ENCODE measurements at places on chromosomes 7 and 10.

- no peak for DNase-seq
Observed at GRCh38 chr10:101223274-101224059, 5.8 kb downstream of the LBX1 start.

- DNase-seq: no peak
Observed at GRCh38 chr7:421136-421991, 98.3 kb downstream of the PDGFA start.

- no peak for DNase-seq
Observed at GRCh38 chr7:36408589-36408988, 18.9 kb downstream of the ANLN start.

- no peak for DNase-seq
Observed at GRCh38 chr10:121231079-121231478, 367.2 kb downstream of the FGFR2 start.

DNA sequence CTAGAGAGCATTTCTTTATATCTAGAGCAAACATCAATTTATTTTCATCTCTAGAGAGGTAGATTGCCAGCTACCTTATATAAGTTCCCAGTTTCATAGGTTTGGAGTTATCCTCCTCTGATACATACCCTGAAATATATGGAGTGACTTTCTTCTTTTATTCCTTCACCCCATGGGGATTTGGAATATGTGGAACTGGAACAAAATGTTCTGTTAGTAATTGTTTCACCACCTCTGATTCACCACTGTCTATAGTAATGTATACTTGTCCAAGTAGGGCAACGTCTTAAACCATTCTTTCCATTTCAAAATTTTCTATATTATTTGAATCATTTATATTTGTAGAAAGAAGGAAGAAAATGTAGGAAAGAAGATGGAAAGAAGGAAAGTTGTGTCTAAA is 511.2 kb upstream of the KCND2 start:
- no peak for DNase-seq

DNA sequence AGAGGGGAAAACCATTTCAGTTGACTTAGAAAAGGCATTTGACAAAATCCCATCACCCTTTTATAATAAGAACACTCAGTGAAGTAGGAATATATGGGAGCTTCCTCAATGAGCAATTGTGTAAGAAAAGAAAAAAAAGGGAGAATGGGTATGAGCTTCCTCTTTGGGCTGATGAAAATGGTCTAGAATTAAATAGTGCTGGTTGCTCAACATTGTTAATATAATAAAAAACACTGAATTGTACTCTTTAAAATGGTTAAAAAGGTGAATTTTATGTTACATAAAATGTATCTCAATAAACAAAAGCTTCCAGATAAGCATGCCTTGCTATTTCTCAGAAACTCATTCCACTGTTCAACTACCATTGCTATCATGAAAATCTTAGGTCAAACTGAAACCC is 40.6 kb downstream of the LRRC17 start:
- no peak for DNase-seq

DNA sequence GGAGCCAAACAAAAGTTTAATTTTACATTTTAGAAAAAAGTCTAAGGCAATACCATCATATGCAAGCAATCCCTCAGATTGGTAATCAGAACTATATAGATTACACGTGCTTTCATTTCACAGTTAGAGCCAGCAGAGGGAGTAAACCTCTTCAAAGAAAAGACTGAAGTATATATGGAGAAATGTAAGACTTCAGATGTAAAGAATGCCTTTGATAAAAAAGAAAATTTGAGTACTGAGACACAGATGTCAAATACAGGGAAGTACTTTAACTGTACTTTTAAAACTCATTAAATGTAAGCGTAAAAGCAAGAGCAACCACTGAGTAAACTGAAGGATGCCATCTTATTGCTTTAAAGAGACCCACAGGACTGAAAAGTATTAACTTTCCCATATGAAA is 101.4 kb upstream of the FAM133B start:
- no peak for DNase-seq

- no peak for DNase-seq
Observed at GRCh38 chr7:73683788-73684693, 644 bp downstream of the BUD23 start.

- DNase-seq: no peak
Observed at GRCh38 chr10:20885678-20886077, 11.4 kb downstream of the NEBL start.

DNA sequence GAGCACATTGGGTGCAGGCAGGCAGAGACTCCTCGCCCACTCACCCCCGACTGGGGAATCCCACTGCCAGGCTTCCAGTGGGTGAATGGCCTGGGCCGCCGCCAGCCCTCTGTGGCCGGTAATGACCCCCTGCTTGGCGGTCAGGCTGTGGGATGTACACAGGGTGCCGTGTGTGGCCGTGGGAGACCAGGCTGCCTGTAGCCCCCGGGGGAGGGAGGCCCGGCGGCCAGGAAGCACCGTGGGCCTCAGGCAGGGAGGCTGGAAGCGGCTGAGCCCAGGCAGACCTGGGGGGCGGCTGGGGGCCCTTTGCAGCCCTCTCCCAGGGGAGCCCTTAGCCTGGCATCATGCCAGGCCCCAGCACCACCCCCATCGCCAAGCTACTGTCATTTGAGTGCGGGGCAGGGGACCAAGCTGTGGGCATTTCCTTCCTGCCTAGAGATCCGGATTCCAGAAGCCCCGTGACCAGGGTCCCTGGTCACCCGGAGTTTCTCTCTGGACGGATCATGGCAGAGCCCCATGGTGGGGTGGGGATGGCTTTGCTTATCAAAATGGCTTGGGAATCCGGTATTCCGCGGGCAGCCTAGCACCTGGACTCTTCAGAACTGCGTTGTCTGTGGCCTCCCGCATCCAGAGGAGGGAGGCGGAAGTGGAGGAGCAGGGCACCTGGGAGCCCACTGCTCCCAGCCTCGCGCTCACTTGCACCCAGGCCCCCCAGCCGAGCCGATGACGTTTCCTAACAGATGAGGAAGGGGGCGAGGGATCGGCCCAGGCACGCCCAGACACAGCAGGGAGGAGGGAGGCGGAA is 1.1 kb downstream of the TTYH3 start:
- no peak for DNase-seq

DNA sequence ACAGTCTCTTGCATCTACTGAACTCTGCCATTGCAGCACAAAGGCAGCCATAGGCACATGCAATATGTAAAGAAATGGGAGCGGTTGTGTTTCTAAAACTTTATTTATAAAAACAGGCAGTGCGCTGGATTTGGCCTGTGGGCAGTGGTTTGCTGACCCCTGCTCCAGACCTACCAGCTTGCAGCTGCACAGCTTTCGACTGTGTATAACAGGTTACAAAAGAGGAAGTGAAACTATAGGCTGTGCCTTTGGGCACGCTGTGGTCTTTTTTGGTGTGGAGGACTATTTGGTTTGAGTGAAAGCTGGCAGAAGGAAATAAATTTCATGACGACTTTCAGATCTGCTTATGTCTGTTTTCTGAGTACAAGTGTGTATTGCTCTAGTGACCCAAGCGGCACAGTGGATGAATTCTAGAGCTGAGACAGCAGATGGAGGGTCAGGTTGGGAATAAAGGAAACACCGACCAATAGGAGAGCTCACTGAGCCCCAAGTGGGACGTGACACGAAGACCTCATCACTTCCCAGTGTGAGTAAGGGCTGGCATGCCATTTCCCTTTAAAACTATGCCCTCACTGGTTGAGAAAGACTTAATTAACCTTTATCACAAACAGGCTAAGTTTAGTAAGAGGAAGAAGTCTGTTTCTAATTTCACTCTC is 152.7 kb downstream of the ANK3 start:
- no peak for DNase-seq

GRCh38 chr7:2321020-2321419 is 6.8 kb upstream of the SNX8 start:
- no peak for DNase-seq

DNA sequence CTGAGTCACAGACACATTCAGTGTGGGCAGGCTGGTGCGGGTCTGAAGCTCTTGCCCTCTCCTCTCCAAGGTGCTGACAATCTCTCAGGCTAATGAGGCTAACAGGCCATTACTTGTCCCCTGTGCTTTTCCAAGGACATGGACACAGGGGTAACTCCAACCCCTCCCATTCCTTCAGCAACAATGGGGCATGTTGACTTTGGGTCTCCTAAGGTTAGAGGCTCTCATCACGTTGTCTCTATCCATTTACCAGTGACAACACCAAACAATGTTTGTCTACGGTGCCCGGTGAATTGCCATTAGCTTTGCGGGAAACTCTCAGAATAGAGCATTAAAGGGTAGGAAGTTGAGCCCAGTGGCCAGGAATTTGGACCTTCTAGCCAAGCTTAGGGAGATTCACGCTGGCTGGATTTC is 101.6 kb upstream of the TNS3 start:
- DNase-seq: no peak

DNA sequence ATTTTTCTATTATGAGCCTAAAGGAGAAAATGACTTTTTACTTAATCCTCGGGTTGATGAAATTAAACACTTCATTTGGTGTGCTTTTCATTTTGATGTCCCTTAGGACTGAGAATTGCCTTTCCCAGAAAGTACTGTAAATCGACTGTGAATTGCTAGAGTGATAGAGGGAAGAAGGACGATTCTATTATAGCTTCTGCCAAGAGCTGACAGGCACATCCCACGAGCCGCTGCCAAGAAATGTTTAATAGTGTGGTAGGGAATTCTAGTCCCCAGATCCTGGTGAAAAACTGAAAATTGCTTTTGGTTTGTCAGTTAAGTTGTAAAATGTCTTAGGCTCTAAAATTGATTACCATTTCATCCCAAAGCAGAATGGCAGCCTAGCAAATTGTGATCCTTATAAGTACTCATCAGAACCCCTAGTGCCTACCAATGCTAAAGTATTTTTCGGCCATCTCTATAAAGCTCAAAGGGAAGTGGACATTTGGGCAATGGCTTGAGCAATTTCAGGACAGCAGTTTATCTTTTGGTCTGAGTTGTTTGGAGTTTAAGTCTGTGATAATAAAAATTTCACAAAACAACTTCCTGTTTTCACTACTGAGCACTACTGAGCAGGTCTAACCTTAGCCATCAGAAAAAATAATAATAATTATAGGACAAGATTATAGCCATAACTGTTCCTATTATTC is 44.6 kb upstream of the HYCC1 start:
- DNase-seq: no peak

Data from NCI-H1930 (cell line).